ENCODE measurements at places on chromosomes 12 and 14.

DNA sequence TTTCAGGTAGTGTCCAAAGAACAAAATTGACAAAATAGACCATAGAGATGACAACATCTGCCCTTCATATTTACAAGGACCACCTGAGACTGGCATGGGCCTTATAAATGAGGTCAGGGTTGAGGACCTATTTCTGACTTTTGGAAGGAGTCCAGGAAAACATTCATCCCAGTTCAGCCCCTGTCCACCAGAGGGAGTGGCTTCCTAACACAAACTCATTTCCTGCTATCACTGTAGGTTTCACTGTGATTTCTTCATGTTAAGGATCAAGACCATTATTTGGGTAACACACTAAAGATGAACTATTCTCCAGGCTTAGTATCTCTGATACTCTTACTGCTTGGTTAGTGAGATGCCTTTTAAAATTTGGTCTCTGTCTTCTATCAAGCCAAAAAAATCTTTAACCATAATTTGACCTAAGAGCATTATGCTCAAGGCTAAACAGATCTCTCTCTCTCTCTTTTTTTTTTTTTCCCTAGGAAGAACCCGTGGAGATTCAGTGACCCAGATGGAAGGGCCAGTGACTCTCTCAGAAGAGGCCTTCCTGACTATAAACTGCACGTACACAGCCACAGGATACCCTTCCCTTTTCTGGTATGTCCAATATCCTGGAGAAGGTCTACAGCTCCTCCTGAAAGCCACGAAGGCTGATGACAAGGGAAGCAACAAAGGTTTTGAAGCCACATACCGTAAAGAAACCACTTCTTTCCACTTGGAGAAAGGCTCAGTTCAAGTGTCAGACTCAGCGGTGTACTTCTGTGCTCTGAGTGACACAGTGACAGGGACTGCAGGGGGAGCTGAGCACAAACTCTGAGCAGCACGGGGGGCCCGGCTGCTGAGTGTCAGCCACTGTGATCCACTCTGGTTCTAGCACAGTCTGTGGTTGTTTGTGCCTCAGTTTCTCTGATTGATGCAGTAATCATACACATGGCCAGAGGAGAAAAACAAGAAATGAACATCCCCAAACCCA is 267.6 kb upstream of the OR4E1 start:
- DNase-seq = peak; percentile 47
- no peaks in the 10 kb centered on the region for H3K4me1 ChIP-seq

DNA sequence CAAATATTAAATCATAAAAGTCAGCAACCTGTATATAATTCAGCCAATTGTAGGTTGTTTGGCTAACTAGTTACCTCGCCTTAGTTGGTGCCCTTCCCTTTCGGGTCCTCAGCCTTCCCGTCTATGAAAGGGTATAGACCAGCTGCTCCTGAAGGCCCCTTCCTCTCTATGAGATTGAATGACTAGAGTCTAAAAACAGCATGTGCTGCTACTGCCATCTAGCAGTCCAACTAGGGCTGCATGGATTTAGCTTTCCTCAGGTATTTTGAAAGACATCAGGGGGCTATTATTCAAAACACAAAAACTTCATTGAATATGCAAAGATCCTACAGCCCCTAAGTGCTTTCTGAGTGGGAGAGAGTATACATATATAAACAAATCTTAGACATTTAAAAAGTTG is 37.0 kb upstream of the TMEM263 start:
- H3K27ac ChIP-seq = no peak overlapping the region
- H3K4me3 ChIP-seq = no peak overlapping the region
- no peaks in the 10 kb centered on the region for H3K36me3 ChIP-seq
- DNase-seq = no peak
- H3K27me3 ChIP-seq = no peaks in the 10 kb centered on the region

- no peaks in the 10 kb centered on the region for H3K27me3 ChIP-seq
- peaks cover 7% of the 10 kb centered on the region for H3K36me3 ChIP-seq
- H3K4me3 ChIP-seq = no peak overlapping the region
- no peaks in the 10 kb centered on the region for H3K4me1 ChIP-seq
- H3K27ac ChIP-seq = no peak overlapping the region
- DNase-seq = no peak
Observed at GRCh38 chr12:22682663-22683062, 57.7 kb downstream of the ETNK1 start.

DNA sequence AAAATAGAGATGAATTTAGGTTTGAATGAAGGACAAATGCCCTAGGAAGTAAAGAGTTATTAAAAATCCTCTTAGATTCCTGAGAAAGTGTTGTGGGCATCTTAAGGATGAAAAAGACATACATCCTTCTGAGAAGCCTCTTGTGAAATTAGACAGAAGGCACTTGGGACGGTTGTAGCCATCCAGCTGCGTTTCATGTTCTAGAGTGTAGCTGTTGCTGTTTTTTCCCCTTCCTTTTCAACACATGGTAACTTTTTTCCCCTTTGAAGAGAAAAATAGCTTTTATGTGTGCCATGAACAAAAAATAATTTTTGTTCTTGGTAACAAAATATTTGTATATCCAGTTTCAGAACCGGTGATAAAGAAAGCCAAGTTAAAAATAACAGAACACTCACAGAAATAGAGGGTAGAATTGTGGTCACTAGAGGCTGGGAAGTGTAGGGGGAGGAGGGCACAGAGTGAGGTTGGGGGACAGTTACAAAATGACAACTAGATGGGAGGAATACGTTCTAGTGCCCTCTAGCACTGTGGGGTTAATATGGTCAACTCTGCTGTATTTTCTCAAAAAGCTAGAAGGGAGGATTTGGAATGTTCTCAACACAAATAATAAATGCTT is 58.4 kb downstream of the PTHLH start:
- no peaks in the 10 kb centered on the region for H3K36me3 ChIP-seq
- H3K27me3 ChIP-seq = no peaks in the 10 kb centered on the region
- DNase-seq = no peak
- H3K27ac ChIP-seq = no peak overlapping the region
- no peaks in the 10 kb centered on the region for H3K4me1 ChIP-seq

DNA sequence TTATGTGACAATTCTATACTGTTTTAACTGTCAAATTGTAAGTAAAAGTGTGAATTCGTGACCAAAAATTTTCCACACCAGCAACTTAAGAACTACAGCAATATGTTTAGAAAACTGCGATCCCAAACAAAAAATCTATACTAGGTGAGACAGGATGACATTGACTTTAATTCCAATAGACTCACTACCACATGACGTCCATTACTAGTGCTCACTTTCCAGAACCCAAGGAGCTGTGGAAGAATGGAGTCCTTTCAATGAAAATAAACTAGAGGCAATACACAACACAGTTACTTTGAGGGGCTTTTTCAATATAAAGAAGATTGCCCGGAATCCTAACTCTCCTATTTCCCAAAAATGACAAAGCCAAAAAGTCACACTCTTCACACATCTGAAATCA is 1.4 kb downstream of the EPS8 start:
- H3K27ac ChIP-seq = no peak overlapping the region
- no peaks in the 10 kb centered on the region for H3K36me3 ChIP-seq
- H3K4me1 ChIP-seq = no peaks in the 10 kb centered on the region
- H3K4me3 ChIP-seq = no peak overlapping the region
- DNase-seq = no peak

GRCh38 chr14:25588751-25589150 is 538.8 kb upstream of the STXBP6 start:
- DNase-seq = no peak
- H3K36me3 ChIP-seq = no peaks in the 10 kb centered on the region
- no peak overlapping the region for H3K27ac ChIP-seq
- H3K4me1 ChIP-seq = no peaks in the 10 kb centered on the region

DNA sequence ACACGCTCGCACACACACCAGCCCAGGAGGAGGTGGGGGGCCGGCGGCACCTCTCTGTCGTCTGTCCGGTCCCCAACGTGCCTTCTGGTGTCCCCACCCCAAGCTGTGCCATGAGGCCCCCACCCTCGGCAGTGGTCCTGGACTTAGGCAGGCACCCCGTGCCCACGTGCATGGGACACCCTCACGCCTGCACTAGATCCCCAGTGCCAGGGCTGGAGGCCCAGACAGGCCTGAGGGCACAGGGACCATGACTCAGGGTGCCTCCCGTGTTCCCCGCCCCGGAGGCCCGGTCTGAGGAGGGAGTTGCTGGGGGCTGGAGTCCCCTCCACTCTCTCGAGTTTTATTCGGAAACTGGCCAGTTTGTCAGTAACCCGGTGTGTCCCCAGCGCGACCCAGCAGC is 38.8 kb downstream of the LRCOL1 start:
- H3K27ac ChIP-seq = no peak overlapping the region
- H3K27me3 ChIP-seq = no peaks in the 10 kb centered on the region
- no peaks in the 10 kb centered on the region for H3K4me1 ChIP-seq
- peaks cover 72% of the 10 kb centered on the region for H3K36me3 ChIP-seq

- H3K4me3 ChIP-seq = no peak overlapping the region
- no peak for DNase-seq
- no peak overlapping the region for H3K27ac ChIP-seq
- no peaks in the 10 kb centered on the region for H3K27me3 ChIP-seq
- H3K4me1 ChIP-seq = peaks cover 9% of the 10 kb centered on the region
Observed at GRCh38 chr12:2248901-2249381, 196.2 kb downstream of the CACNA1C start.

DNA sequence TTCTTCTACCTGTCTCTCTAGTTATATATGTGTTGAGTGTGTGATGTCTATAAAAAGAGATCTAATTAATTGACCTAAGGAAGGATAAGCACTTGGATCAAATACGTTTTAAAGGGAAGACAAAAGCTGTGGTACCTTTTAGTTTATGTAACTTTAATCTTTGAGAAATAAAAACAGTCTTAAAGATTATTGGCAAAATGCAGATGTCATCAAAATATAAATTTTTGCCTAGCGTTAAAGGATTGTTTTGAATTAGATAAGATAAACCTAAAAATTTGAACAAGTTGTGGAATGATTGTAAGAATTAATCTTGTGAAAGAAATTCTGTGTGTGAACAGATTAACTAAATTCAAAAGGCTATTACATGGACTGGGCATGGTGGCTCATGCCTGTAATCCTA is 42.9 kb downstream of the C12orf56 start:
- no peak for DNase-seq
- H3K27me3 ChIP-seq = no peaks in the 10 kb centered on the region
- no peaks in the 10 kb centered on the region for H3K4me1 ChIP-seq
- no peak overlapping the region for H3K4me3 ChIP-seq
- no peaks in the 10 kb centered on the region for H3K36me3 ChIP-seq

DNA sequence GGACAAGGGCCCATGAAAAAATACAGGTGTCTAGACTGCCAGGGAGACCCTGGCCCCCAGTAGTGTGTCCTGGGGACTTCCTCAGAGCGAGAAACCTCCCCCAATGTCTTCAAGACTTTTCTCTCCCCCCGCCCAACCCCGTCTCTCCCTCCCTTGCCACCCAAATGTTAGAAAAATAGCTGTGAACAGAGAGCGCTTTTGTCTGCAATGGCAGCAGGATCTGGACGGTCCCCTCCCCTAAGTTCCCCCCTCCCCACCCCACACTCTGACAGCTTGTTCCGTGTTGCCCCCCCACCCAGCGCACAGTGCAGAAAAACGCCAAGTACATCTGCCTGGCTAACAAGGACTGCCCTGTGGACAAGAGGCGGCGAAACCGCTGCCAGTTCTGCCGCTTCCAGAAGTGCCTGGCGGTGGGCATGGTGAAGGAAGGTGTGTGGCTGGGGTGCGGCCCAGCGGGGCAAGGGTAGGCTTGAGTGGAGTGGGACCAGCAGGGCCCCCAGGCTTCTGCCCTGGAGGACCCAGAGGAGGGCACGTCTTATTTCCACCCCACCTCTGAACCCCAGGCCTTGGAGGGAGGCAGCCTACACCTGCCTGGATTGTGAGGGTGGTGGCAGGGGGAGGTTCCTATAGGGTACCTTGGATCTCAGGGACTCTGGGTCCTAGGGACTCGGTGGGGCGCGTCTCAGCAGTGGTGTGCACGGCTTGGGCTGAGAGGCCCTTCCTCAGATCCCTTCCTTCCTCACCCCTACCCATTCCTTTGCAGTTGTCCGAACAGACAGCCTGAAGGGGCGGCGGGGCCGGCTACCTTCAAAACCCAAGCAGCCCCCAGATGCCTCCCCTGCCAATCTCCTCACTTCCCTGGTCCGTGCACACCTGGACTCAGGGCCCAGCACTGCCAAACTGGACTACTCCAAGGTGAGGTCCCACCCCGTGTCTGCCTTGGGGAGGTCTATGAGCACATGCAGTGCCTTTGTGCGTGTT is 4.8 kb downstream of the NR4A1 start:
- H3K27ac ChIP-seq = no peak overlapping the region
- H3K27me3 ChIP-seq = no peaks in the 10 kb centered on the region
- H3K4me1 ChIP-seq = no peaks in the 10 kb centered on the region

GRCh38 chr14:97178781-97179180 is 381.6 kb downstream of the VRK1 start:
- no peaks in the 10 kb centered on the region for H3K4me1 ChIP-seq
- no peak overlapping the region for H3K4me3 ChIP-seq
- no peak overlapping the region for H3K27ac ChIP-seq
- no peak for DNase-seq
- H3K36me3 ChIP-seq = no peaks in the 10 kb centered on the region

GRCh38 chr12:91846466-91847055 is 299.1 kb downstream of the BTG1 start:
- no peak for DNase-seq
- H3K36me3 ChIP-seq = no peaks in the 10 kb centered on the region
- H3K27me3 ChIP-seq = no peaks in the 10 kb centered on the region
- H3K4me1 ChIP-seq = no peaks in the 10 kb centered on the region
- H3K27ac ChIP-seq = no peak overlapping the region

GRCh38 chr14:38042322-38042721 is 165.4 kb upstream of the SSTR1 start:
- H3K36me3 ChIP-seq = no peaks in the 10 kb centered on the region
- no peak overlapping the region for H3K27ac ChIP-seq
- H3K4me1 ChIP-seq = no peaks in the 10 kb centered on the region
- peak; percentile 6 for DNase-seq
- H3K4me3 ChIP-seq = no peak overlapping the region

GRCh38 chr12:5264006-5264405 is 167.9 kb upstream of the NTF3 start:
- H3K4me1 ChIP-seq = no peaks in the 10 kb centered on the region
- no peaks in the 10 kb centered on the region for H3K27me3 ChIP-seq
- H3K36me3 ChIP-seq = no peaks in the 10 kb centered on the region
- no peak for DNase-seq
- no peak overlapping the region for H3K4me3 ChIP-seq

- no peak overlapping the region for H3K4me3 ChIP-seq
- no peaks in the 10 kb centered on the region for H3K27me3 ChIP-seq
- no peak for DNase-seq
- H3K27ac ChIP-seq = no peak overlapping the region
Observed at GRCh38 chr14:63854330-63854729, 1.5 kb downstream of the SYNE2 start.

DNA sequence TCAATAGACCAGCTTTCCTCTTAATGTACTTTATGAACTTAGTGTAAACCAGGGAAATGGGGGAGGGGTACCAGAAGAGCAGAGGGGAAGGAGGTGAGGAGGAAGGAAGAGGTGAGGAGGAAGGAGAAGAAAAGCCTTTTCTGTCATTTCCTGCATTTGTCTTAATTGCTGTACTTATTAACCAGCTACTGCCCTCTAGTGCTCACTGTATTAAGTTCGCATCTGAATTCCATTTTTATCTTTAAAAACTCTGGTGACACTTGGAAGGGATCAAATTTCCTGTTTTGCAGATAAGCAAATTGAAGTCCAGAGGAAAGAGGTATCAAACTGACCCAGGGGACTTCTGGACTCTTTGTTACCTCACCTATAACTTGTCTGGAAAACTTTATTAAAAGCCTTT is 22.2 kb downstream of the MANSC1 start:
- DNase-seq = no peak
- H3K4me3 ChIP-seq = no peak overlapping the region
- H3K27ac ChIP-seq = no peak overlapping the region
